ENCODE measurements at places on chromosomes 7 and 10.

GRCh38 chr7:94266238-94266644 is 128.5 kb upstream of the COL1A2 start:
- no peak for DNase-seq

- DNase-seq: no peak
Measured at GRCh38 chr10:21326594-21327288, 198.7 kb downstream of the SKIDA1 start.

DNA sequence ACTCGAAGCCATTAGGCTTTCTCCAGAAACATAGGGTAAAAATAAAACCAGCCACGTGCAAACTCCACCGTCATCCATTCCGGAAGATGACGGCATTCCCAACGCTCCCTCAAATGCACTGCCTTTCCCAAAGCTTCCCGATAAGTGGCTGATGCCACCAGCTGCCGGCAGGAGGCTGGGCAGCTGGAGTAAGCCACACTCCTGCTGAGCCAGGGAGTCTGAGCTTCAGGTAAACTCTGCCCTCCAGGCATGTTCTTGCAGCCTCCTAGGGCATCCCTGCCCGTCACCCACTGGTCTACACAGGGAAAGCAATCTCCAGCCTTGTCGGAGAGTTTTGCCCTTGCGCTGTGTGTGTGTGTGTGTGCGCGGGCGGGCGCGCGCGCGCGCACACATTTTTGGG is 40.5 kb upstream of the TMEM273 start:
- no peak for DNase-seq

DNA sequence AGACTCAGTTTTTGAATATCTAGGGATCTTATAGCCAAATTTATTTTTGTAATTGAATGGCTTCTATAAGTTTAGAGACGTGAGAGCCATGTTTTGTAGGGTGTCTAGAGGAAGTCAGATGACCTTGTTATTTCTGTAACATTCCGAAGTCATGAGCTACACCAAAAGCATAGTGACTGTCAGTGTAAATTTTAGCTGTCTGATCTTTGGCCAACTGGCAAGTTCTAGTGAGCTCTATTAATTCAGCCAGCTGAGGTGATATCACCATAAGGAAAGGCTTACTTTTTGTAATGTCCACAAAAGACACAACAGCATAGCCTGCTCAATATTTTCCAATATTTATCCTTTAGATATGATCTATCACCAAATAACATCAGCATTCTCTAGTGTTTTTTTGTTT is 9.9 kb upstream of the NT5C3A start:
- no peak for DNase-seq

- DNase-seq: no peak
Measured at GRCh38 chr7:81469153-81469868, 300.5 kb downstream of the HGF start.

- DNase-seq: no peak
Measured at GRCh38 chr10:115441907-115442545, 348.9 kb downstream of the ATRNL1 start.

- no peak for DNase-seq
Measured at GRCh38 chr10:47039562-47039913, 128.3 kb downstream of the PTPN20 start.

DNA sequence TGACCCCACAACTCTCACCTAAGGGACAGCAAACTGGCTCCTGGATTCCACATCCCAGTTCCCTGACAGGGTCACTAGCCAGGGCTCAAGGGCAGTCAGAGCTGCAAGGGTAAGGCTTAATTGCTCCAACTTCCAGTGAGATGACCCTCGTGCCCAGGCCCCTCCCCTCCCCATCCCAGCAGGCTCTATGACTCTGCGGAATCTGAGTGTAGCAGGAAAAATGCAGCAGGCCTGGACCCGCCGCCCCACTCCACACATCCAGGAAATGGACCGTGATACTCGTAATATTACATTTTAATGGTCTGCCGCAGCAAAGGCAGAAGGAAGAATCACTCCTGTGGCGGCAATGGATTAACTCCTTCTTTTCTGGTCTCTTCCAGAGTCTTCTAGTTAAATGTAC is 91.7 kb upstream of the CHST15 start:
- no peak for DNase-seq
